ENCODE measurements at places on chromosomes 4 and X.
A peak's percentile ranks its signal among the peaks of the same experiment; 100 is the strongest.

DNA sequence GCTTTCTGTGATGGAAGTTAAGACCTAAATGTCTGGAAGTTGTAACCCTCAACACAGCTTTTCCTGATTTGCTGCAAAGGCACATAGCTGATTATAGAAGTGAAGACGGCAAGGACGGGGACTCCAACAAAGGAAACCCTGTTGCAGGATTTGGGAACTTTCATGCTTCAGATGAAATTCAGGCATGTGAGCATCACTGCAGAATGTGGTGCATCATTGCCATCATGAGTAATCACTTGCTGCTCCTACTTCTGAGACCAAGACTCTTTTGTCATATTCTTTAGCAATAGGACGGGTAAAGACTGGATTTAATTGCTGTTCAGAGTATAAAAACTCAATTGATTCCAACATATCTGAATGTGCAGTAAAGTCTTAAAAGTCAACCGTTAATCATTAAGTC is 35.8 kb downstream of the YIPF6 start:
- no peak for DNase-seq

GRCh38 chr4:6338175-6338950 is 68.7 kb downstream of the WFS1 start:
- no peak for DNase-seq

DNA sequence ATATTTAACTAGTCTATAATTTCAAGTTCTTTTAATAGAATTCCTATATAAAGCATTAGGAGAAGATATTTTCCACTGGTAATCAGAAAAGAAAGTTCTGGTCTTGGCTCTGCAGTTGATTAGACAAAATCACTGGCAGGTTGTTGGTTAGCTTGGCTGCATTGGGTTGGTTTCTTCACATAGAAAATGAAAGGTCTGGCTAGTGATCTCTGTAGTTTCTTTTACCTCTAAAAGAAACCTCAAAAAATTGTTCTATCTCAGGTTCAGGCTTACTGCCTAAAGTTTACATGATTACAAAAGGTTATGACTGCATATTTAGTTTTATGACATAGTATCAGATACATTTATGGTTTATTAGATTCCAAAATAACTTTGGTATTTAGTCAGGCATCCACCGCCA is 95.8 kb upstream of the NAP1L5 start:
- no peak for DNase-seq

GRCh38 chrX:44456685-44457084 is 86.0 kb downstream of the FUNDC1 start:
- DNase-seq = no peak

DNA sequence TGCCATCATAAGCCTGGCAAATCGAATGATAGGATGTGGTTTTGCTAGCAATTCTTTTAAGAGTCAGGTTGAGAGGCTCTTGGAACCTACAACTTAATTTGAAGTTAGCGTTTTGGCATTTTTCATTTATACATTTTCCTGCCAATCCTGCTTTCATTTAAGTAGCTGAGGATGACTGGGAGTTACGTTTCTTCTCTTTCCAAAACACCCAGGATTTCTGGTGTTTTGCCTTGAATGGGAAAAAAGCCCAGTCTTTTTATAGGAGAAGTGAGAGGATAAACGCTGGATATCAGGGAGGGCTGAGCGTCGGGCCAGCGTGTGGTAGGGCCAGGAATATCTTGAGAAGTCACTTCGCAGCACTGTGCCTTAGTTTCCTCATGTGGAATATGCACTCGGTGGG is 174.2 kb upstream of the HAND2 start:
- DNase-seq = no peak

DNA sequence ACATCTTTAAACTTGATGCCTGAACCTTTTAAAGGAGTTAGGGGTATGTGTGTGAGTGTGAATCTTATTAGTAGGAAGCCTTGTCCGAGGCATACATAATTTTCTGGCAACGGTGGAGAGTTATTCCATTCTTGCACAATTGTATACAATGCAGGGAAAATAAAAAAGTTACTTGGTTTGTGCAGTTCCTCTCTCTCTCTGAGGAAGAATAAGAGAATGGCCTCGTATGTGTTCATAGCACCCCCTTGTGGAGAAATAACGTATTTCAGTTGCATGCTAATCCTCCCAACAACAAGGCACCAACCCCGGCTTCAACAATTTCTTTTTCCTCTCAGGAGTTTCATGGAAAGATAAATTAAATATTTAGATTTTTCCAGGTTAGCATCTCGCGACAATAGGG is 33.7 kb upstream of the FGF13 start:
- peak; percentile 68 for DNase-seq

DNA sequence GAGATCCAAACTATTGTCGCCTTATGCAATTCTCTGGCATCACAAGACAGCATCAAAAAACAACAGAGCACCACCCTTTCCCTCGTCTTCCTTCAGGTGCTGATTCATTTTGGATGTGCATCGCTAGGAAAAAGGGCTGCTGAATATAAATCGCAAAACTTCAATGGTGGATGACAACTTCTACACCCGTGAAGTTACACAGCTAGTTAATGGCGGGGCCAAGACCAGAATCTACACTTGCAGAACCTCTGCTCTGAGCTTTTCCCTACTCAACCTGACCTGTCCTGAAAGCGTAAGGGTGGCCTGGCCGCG is 674 bp downstream of the GNPDA2 start:
- DNase-seq = no peak

DNA sequence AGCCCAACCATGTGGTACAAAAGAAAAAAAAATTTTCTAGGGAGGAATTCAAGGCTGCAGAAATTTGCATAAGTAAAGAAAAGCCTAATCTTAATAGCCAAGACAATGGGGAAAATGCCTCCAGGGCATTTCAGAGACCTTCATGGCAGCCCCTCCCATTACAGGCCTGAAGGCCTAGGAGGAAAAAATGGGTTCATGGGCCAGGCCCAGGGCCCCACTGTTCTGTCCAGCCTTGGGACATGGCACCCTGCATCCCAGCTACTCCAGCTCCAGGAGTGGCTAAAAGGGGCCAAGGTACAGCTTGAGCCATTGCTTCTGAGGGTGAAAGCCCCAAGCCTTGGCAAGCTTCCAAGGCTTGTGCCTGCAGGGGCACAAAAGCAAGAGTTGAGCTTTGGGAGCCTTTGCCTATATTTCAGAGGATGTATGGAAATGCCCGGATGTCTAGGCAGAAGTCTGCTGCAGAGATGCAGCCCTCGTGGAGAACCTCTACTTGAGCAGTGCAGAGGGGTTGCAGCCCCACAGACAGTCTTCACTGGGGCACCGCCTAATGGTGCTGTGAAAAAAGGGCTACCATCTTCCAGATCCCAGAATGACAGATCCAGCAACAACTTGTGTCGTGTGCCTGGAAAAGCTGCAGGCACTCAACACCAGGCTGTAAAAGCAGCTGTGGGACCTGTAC is 111.0 kb downstream of the ANXA10 start:
- peak; percentile 17 for DNase-seq

- DNase-seq = peak; percentile 93
Measured at GRCh38 chrX:39688576-39689375, 409.0 kb downstream of the BCOR start.

DNA sequence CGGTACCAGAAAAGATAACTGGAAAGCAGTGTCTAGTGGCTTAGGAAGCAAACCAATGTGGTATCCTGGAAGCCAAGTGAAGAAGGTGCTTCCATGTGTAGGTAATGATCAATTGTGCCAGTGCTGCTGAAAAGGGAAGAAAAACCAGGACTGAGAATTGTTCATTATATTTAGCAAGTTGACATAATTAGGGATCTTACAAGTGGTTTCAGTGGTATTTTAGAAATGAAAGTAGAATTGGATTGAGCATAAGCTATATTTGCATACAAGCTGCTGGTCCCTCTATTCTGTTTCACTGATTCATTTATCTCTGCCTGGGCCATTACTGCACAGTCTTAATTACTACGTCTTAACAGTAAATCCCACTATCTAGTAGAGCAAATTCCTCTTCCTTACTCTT is 32.3 kb downstream of the PRDM8 start:
- DNase-seq = no peak

- no peak for DNase-seq
Measured at GRCh38 chr4:98602270-98602669, 56.1 kb downstream of the TSPAN5 start.

DNA sequence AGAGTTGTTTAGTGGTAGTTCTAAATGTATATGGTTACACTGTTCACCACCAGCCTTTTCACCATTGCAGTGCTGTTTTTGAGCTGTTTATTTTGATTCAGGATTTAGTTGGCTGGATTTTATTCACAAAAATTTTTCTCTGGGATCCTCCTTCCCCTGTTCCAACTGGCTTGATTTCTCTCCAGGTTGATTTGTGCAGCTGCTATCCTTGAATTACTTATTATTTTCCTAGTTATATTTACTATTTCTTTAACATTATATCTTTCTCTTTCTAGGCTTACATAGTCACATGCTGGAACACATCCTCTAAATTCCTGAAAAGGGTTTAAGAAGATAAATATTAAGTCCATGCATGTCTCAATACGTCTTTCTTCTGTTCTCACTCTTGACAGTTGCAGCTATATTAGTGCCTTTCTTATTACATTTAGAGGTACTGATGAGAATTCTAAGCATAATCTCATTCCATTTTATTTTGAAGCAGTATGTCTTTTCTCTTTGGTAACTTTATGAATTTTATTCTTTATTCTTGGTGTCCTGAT is 82.2 kb downstream of the SUPT20HL2 start:
- no peak for DNase-seq

DNA sequence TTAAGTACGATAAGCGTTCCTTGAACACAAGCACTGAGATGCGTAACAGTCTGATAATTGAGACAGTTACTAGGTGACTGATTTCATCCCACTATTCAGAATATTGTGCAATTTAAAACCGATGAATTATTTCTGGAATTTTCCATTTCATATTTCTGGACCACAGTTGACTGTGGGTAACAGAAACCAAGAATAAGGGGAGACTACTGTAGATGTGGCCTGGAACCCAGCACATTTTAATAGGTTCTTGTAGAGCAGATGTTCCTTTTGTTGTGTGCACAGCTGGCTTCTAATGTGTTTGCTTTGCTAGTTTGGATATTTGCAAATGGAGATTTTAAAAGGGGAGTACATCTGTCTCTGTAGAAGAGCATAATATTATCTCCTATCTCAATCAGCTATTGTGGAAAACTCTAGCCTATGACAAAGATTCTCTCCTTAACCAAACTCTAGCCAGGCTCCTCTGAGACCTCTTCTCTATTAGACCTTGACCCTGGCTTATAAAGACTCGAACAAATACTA is 16.4 kb downstream of the NAAA start:
- peak; percentile 67 for DNase-seq

GRCh38 chr4:173521467-173522159 is 8.4 kb downstream of the HAND2 start:
- peak; percentile 69 for DNase-seq

DNA sequence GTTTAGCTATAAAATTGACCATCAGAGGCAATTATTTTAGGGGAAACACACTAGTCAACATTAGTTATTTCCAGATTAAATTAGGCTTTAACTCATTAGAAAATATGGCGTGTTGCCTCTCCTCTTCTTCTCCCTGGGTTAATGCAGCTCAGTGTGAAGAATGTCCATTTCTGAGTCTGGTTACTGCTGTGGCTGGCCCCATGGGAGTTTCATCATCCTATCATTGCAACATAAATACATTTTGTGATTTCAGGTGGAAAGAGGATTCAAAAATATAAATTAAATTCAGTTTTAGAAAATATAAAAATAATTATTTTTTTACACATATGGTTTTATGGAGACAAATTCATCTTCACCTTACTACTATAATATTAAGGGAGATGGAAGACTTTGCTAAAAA is 288.5 kb upstream of the ARSJ start:
- no peak for DNase-seq

- DNase-seq = no peak
Measured at GRCh38 chrX:78327370-78328086, at the start of gene CYSLTR1. Gene CYSLTR1 (minus strand): TSS chrX:78327611. CDS start chrX:78273746, 53,865 bp downstream.

- DNase-seq = no peak
Measured at GRCh38 chr4:1489639-1489995, 83.4 kb upstream of the NKX1-1 start.

- peak; percentile 2 for DNase-seq
Measured at GRCh38 chrX:2933125-2933900, 4.2 kb upstream of the ARSD start.

DNA sequence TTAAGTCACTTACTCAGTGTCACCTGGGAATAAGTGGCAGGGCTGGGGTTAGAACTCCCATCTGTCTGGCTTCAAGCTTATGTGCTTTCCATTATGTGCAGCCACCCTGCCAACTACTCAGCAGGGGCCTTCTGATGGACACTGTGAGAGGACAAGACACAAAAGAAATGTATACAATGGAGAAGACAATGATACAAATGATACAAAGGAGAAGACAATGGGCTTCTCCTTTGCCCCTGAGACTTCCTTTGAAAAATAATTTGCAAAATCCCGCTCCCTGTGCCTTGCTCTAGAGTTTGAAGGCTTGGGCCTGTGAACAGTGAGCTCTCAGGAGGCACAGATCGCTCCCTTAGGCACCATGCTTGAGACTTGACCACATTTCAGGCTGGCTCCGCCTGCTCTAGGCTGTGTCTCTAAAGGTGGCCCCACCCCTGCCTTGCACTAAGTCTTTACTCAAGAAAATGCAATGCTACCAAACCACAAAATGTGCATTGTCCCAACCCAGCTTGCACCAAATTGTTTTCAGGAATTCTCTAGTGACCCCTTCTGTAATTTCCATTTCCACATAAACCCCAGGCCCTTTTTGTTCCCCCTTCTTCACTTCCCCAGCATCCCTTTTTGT is 27.1 kb upstream of the STX18 start:
- no peak for DNase-seq

- DNase-seq = peak; percentile 47
Measured at GRCh38 chrX:24294619-24295018, 19.2 kb downstream of the SUPT20HL2 start.

GRCh38 chr4:25993395-25994185 is 79.6 kb downstream of the SMIM20 start:
- DNase-seq = peak; percentile 56

DNA sequence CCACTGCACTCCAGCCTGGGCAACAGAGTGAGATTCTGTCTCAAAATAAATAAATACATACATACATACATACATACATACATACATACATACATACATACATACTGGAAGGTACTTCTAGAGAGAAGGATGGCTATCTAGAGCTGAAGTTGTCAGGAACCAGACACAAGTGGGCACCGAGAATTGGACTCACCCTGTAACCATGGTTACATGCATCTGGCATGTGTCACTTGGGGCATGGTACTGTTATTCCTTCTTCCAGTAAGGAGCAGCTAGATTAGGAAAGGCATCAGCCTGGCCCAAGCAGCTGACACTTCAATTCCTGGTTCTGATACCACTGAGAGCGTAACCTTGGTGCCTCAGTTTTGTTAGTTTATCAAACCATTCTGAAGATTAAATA is 127.1 kb downstream of the SH3KBP1 start:
- DNase-seq = no peak

GRCh38 chr4:851701-852430 is 25.9 kb upstream of the CPLX1 start:
- DNase-seq = no peak

DNA sequence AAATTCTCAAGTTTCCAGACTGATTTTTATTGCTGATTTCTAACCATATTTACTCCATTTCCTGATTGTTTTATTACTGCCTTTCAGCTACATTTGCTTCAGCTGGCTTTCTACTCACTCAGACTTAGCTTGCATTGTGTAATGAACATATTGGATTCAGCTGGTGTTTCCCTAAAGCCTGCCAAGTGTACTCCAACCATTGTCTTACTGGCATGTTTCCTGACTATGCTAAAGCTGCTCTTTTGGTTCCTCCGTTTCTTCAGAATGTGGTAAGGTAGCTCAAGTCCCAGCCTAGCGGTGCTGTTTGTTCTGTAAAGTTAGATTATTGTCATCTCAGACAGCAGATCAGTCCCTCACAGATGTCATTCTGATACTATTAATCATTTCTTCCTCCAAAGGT is 53.1 kb upstream of the GLRA2 start:
- no peak for DNase-seq

- DNase-seq = no peak
Measured at GRCh38 chr4:123018396-123018775, 96.0 kb upstream of the NUDT6 start.
